ENCODE measurements at places on chromosomes 1 and 21.

- DNase-seq: no peak
Observed at GRCh38 chr1:59892841-59893811, 33.4 kb downstream of the CYP2J2 start.

DNA sequence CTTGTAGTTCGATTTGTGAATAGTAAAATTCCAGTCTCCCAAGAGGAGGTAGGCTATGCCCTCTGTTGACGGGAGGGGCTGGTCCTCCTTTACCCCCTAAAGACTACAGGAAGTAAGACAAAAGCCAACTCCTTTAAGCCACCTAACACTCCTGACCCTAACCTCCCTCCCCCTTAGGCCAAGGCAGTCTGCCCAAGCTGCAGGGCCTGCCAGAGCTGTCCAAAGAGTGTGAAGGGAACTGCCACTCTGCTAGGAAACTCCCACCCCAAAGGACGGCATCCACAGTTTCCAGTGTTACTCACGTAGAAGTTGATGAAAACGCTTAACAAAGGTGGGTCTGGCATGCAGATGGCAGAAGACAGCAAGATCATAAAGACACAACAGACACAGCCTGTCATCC is 803.2 kb downstream of the PLA2G4A start:
- no peak for DNase-seq

DNA sequence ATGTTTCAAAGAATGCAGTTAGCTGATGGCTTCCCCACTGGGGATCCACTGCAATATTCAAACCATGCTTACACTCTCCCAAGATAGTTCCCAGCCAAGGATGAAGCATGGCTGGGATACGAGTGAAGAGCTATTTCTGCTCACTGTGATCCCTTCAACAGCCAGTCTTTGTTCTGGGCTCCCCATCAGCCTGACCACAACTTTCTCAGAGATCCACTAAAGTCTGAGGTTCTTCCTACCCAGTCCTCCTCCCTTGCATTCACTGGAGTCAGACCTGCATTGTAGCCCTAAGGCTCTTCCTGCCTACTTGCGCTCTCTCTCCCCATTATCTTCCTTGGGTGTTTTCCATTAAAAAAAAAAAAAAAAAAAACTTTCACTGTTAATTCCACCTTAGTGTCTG is 101.4 kb downstream of the TTLL7 start:
- DNase-seq: no peak

GRCh38 chr1:107449326-107449725 is 308.5 kb downstream of the NTNG1 start:
- DNase-seq: no peak

- DNase-seq: no peak
Observed at GRCh38 chr1:47178020-47178419, 11.8 kb downstream of the PDZK1IP1 start.

DNA sequence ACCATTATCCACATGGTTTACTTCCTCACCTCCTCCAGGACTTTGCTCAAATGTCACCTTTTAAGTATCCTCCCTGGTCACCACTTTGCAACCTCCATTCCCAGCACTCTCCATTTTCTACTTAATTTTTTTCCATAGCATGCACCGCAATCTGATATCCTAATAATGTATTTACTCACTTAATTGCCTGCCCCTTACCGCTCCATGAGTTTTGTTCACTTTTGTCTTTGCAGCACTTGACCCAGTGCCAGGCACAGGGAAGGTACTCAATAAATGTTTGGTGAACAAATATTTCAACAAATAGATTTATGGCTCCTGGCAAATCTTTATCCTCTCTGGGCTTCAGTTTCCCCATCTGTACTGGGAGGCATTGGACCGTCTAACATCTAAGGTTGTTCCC is 53.6 kb downstream of the UBE2T start:
- DNase-seq: no peak

DNA sequence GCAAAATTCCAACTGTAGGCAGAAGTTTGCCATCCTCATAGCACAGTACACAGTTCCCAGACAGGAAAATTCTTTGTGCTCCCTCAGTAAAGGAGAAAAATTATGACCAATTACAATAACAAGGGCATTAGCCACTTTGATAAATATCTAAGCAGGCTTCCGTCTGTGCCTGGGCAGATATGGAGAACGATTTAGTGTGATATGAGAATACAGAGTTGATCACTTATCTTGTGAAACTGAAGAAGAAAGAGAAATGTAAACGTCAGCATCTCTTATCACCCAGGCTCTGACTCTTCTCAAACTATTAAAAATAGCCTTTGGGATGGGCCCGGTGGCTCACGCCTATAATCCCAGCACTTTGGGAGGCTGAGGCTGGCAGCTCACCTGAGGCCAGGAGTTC is 54.5 kb upstream of the TIAM1 start:
- no peak for DNase-seq

DNA sequence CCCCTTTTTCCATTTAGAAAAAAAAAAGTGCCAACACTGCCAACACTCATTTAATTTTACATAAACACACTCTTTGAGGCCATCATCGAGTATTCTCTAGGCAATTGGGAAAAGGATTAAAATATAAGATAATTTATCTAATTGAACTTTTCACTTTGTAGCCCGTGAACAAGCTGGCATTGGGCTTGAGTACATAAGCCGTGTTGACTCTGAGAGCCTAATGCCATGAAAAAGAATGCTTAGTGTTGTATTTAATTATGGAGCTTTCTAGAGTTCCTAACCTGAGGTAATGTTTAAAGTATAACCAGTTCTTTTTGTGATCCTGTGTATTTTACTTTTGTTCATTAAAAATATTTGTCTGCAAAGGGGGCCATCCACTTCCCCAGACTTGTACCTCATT is 193.8 kb downstream of the LYPLAL1 start:
- DNase-seq: no peak

Measured in substantia nigra (tissue), 51 donors.